Articular chondrocyte of knee joint (primary cell): ENCODE measurements at places on chromosomes 6 and 20. TPM values are rescaled to one million over a fixed set of nuclear protein-coding genes. Genes with fewer than 3 reads are reported as not detected.

DEFB110 gene
- total RNA-seq = not detected in 2 replicates

BMP2 gene
- 11.6 and 16.3 TPM in 2 replicates for total RNA-seq

KIFC1 gene
- total RNA-seq = 10.5 and 15.9 TPM in 2 replicates

COL9A3 gene
- 0.86 and 1.0 TPM in 2 replicates for total RNA-seq

PDE7B gene
- total RNA-seq = 25.7 and 32.8 TPM in 2 replicates

ZNF391 gene
- 4.3 and 5.7 TPM in 2 replicates for total RNA-seq

NRN1 gene
- 94.3 and 142 TPM in 2 replicates for total RNA-seq

CYP24A1 gene
- 0.26 and 0.43 TPM in 2 replicates for total RNA-seq
